Muscle of arm (tissue), 14 donors: ENCODE measurements at places on chromosomes 13 and 19.

DNA sequence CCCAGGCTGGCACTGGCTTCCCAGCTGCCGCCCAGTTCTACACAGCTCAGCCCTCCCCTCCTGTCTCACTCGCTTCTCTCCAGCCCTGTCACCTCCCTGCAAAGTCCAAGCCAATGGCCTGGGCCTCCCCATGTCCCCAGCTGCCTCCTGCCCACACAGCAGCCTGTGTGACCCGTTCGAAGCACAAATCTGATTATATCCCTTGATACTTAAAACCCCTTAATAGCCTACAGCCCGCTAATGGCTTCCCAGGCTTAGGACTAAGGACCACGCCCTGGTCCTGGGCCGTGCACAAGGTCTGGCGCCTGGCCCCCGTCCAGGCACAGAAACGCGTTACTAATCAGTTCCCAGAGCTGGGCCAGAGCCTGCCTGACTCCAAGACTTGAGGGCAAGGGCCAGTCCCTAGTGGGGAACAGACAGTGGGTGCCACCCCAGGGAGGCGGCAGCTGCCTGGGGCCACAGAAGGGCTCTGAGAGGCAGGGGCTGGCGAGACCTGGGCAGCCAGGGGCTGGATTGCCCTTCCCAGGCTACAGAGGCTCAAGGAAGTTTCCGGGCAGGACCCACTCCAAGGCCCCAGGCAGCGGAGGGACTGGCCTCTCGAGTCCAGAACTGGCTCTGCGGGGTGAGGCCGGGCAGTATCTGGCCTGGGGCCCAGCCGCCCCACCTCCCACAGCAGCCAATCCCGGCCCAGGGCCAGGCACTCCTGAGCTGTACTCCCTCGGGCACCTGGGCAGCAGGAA is 10.4 kb downstream of the XAB2 start:
- no peak for DNase-seq

- peak; percentile 23 for DNase-seq
Observed at GRCh38 chr13:96020155-96020575, 33.0 kb downstream of the UGGT2 start.

DNA sequence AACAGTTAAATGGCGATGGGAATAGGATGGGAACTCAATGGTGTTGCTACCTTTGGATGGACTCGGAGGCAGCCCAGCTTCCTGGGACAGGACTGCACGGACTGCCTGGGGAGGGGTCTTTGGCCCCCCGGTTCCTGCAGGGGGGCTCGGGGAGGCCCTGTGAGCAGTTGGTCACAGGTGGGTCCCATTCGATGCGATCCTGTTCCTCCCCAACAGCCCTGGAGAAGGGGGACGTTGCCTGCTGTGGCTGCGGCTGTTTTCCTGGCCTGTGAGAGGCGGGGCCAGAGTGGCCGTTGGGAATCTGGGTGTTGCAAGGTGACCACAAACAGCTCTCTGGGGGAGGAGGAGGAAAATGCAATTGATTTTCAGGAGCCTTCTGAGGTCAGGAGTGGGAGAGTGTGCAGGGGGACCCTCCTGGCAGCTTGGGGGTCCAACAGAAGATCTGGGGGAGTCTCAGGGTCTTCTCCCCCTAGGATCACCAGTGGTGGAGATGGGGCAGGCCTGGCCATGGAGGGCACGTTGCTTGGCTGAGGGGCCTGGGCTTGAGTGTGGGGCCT is 1.9 kb upstream of the PLPPR3 start:
- DNase-seq: no peak

- DNase-seq: no peak
Observed at GRCh38 chr13:89832827-89833226, 1514.7 kb upstream of the MIR17HG start.

- no peak for DNase-seq
Observed at GRCh38 chr19:32427536-32427935, 22.0 kb downstream of the DPY19L3 start.

- no peak for DNase-seq
Observed at GRCh38 chr19:15264061-15264932, 32.0 kb upstream of the EPHX3 start.

GRCh38 chr13:99384468-99384867 is 77.3 kb upstream of the GPR183 start:
- DNase-seq: no peak

- no peak for DNase-seq
Observed at GRCh38 chr13:51637852-51638215, 53.6 kb downstream of the WDFY2 start.

DNA sequence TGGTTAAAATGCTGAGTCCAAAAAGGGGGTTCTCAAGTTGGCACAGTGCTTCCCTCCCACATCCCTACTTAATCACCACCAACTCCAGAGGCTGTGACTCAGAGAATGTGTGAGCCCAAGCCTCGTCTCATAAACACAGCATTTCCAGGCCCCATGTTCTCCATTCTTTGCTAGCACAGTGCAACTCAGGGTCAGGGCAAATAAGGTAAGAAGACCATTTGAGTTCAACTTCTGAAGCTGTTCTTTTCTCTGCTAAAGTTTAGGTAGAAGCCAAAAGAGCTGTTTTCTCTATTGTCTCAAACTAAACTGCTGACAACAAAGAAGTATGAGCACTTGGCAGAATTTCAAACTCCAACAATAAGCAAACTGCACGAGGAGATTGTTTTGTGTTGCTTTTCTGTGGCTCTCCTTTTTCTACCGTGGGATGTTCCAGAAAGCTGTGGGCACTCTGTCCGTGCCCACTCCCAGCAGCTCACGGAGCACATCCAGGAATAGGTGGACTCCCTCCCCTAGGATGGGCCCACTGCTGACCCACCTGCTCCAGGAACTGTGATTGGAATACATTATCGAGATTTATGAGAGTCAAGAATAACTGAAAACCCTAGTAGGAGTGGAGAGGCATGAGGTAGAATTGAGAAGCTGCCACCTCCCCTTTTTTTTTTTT is 494.3 kb downstream of the COG6 start:
- DNase-seq: no peak

DNA sequence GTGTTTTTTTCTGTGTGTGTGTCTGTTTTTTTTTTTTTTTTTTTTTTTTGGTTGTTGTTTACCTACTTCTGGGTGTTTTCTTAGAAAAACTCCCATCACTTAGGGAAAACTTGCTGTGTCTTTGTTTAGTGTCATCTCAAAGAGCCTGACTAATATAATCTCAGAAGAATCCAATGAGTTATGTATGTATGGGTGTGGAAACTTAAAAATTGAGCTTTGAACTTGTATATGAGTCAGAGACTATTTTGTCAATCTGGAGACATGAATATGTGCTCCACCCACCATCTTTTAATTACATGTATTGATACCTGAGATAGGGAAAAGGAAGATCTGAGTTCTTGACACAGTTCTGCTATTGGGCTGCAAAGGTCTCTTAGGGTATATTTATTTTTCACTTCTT is 140.7 kb upstream of the SPRY2 start:
- no peak for DNase-seq

DNA sequence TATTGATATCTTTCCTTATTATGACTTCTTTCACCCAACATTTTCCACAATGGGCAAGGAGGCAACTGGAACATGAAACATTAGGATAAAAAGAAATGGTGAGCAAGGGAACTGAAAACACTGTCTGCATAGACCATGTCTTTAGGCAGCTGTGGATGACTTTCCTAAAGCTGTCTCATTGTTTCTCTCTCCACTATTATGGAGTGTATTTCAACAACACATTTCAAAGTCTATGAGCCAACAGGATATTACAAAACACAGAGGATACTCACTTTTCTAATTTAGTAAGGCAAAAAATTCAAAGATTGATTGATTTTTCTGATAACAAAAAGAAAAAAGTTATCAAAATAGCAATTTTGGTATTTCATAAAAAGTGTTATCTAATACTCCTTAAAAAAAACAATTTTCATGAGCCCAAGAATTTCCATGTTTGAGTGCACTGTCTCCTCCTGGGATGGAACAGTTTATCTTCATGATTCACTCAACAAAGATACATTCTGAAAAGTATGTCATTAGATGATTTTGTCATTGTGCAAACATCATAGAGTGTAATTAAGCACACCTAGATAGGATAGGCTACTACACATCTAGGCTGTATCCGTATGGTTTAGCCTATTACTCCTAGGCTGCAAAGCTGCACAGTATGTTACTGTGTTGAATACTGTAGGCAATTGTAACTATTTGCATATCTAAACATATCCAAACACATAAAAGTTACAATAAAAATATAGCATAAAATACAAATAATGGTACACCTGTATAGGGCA is 1568.4 kb downstream of the SLITRK5 start:
- DNase-seq: no peak

DNA sequence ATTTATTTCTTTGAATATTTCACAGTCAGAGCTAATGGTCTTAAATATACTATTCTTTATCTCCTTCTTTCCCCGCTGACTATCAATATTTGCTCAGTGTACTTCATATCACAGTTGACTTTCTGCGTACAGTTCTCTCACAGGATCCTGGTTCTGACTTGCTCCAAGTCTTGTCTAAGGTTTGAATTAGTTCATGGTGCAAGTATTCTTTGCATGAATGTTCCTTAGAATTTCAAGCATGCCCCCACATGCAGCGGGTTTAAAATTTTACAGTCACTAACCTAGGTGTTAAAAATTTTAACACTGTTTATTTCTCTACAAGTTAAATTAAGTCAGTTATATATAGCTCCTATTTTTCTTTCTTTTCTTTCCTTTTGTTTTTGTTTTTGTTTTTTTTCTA is 20.8 kb upstream of the KLF12 start:
- no peak for DNase-seq

GRCh38 chr19:41324921-41325639 is 15.1 kb downstream of the CCDC97 start:
- DNase-seq: peak; percentile 43

GRCh38 chr13:75426421-75426820 is 55.5 kb downstream of the TBC1D4 start:
- DNase-seq: no peak

GRCh38 chr13:51523082-51523518 is 61.2 kb upstream of the WDFY2 start:
- DNase-seq: no peak

- no peak for DNase-seq
Observed at GRCh38 chr13:110664041-110664440, 41.9 kb downstream of the CARS2 start.

DNA sequence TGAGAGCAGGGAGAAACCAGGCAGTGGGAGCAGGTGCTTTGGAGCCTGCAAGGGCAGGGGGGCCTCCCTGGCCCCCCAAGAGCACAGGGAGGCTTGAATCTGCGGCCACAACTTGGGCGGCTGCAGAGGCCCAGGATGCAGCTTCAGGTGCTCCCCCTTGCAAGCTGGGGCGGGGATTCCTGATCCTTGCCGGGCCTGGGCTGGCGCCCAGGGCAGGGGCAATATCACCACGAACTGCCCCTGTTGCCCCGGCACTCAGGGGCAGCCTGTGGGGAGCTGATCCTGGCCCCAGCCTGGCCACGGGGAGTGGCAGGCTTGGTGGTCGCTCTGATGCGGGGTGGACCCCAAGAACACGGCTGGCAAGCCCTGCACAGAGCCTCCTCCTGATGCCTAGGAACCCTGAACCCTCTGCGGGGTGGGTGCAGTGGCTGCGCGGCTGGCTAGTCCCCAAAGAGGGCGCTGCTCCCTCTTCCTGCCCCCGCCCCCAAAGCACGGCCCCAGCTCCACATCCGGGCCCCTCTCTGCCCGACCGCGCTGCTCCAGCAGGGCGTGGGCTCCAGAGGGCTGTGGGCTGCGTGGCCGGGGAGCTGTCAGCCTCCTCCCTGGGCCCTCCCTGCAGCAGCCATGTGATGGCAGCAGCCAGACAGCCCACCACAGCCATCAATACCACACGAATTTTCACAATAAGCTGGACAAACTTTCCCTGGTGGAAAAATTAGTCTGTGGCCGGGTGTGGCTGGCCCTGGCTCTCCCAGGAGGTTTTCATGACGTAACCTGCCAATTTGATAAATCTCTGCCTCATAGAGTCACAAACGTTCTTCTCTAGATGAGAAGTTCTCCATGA is 21.0 kb downstream of the TNFSF9 start:
- DNase-seq: no peak

- no peak for DNase-seq
Observed at GRCh38 chr13:99941086-99941485, 30.5 kb downstream of the ZIC5 start.

DNA sequence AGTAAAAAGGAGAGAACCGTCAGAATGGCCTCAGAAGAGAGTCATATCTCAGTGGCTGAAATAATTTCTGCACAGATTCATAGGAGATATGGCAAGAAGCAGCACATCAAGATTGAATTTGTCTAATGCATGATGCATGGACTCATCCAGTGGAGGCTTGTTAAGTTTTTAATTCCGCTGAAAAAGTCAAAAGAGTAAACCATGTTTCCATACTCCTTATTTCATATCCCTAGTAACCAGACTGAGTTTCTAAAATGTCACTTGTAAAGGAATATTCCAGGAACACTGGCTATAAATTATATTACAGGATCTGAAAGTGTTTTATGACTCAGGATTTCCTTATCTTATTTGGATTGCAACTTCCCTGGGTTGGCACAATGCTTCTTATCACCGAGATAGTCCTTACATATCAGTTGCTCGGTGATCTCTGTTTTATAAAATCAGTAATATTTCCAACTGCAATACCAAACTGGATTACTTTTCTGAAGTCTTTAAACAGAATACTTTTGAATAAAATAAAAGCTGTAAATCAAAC is 180.2 kb upstream of the TSC22D1 start:
- no peak for DNase-seq

- no peak for DNase-seq
Observed at GRCh38 chr13:26458196-26458749, 99.2 kb upstream of the WASF3 start.

GRCh38 chr13:51746802-51747201 is 57.2 kb downstream of the DHRS12 start:
- DNase-seq: peak; percentile 65

DNA sequence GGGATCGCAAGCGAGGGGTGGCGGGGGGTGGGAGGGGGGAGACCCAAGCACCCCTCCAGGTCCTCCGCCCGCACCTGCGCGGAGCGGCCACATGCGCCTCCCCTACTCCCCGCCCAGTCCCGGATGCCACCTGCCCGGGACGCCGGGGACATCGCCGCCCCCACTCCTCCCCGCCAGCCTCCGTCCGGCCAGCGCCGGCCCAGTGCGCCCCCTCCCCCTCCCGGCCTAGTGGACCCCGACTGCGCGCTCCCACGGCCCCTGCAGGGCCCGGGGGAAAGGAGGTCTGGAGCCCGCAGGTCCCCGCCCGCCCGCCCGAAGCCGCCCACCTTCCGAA is 263 bp downstream of the RHPN2 start:
- DNase-seq: no peak
